ENCODE measurements at places on chromosomes 5 and 9.

DNA sequence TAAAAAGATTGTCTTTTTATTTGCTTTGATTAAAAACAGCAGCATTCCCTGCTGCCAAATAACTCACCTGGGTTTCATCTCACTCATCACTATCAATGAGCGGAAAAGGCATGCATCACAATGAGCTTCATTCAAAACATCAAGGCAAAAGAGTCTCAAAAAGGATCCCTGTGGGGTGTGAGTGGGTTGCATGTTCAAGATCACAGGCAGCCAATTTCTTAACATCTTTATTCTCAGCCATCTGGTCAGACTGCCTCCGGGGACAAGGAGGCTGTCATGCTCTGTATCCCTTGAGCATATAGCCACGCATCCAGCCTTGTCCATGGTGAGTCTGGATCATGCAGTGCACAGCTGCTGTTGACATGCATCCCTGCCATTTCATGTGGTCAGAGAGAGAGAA, 117.1 kb downstream of the ICE1 start:
- no peak for DNase-seq

DNA sequence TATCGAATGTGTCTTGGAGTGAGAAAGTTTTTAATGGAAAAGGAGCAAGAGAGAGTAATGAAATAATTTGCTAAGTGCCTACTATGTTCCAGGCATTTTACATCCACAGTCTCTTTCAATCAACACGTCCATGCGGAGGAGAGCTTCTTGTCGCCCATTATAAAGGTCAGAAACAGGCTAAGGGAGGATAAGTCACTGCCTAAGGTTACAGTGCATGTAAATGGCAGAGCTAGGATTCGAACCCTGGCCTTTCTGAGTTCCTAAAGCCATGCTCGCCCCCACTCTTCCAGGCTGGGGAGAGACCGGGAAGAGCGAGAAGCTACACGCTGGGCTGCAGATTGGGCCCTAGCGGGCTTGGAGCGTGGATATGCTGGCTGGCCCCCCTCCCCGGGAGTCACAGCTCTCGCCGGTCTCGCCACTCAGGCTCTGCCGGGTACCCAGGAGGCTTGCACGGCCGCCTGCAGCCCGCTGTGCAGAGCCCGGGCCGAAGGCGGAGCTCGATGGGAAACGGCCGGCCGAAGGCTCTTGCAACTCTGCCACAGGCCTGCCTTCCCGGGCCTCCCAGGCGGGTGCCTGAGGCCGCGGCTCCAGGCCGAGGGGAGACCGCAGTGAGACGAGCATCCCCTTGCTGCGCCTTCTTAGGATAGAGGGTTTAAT, 775 bp upstream of the LHX2 start:
- no peak for DNase-seq

DNA sequence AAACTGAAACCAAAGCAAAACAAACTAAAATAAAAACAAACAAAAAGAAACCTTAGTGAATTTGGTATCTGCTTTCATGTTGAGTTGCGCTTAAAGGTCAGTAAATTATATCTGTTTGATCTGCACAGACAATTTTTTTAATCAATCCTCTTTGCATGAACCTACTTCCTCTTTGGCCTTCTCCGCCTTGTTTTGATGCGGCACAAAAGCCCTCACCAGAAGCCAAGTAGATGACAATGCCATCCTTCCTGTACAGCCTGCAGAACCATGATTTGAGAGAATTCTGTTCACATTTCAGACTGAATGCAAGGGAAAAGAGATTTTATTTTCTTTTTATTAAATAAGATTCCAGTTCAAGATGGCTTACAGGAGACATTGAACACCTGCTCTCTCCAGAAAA, 473.6 kb upstream of the FTMT start:
- DNase-seq, result no peak

GRCh38 chr9:87256973-87257372, 240.7 kb upstream of the DAPK1 start:
- DNase-seq, result no peak

- no peak for DNase-seq
These were observed 296.8 kb downstream of the ICE1 start for GRCh38 chr5:5719292-5719691.

GRCh38 chr9:72334658-72335337, 30.2 kb downstream of the ZFAND5 start:
- no peak for DNase-seq

DNA sequence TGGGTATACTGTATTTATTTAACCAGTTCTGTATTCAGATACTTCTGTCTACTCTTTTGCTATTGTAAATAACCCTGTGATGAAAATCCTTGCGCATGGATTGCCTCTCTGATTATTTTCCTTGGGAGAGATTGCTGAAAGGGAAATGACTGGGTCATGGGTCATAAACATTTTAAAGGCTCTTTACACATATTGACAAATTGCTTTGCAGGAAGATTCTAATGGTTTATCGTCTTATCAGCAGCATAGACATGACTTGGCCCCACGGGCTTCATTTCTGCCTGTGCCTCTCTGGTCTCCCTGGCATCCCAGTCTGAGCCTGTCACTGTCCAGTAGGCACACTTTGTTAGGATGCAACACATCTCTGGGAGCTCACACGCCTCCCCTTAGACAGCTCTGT, 52.3 kb downstream of the RGS3 start:
- DNase-seq, result no peak

GRCh38 chr5:16315501-16315900, 135.9 kb upstream of the MARCHF11 start:
- DNase-seq, result no peak

- DNase-seq, result no peak
These were observed 10.5 kb downstream of the FAM81B start for GRCh38 chr5:95401626-95402025.

- no peak for DNase-seq
These were observed 57.3 kb downstream of the MED10 start for GRCh38 chr5:6321078-6321477.

DNA sequence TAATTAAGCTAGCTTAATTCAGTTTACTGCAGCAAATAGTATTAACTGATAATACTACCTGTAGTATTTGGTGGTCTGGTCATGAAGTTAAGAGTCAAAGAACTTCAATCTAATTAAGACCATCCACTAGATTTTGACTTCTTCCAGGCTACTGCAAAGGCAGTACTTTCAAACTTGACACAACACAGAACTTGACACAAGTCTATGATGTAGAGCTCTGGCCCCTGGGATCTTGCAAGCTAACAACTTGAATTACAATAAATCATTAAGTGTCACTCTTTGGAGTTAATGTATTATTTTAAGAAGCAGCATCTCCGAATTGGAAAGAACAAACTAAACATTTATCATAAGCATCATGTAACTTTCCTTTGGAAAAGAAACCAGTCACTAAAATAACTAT, 40.9 kb downstream of the UIMC1 start:
- no peak for DNase-seq

DNA sequence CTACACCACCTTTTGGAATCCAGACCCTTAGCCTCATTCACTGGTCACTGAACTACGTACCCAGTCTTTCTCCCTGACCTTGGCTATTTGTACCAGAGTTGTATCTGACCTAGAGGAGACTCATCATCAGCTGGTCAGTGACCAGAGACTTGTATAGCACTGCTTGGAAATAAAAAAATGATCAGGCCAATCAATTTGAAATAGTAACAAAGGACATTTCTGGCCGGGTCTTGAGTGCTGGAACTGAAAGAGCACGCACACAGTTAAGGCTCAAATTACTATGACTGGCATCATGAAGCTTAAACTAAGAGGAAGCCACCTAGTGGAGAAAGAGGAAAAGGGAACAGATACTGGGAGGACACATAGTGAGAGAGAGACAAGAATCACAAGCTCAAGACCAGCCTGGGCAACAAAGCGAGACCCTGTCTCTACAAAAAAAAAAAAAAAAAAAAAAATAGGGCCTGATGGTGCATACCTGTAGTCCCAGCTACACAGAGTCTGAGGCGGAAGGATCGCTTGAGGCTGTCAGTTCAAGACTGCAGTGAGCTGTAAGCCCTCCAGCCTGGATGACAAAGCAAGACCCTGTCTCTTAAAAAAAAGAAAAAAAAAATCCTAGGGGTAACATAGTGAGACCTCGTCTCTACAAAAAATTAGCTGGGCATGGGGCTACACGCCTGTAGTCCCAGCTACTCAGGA, 12.8 kb upstream of the SRP19 start:
- no peak for DNase-seq

GRCh38 chr9:134208310-134208841, 44.0 kb upstream of the RNU6ATAC start:
- no peak for DNase-seq

- no peak for DNase-seq
These were observed 62.2 kb upstream of the IRX2 start for GRCh38 chr5:2813678-2814077.

DNA sequence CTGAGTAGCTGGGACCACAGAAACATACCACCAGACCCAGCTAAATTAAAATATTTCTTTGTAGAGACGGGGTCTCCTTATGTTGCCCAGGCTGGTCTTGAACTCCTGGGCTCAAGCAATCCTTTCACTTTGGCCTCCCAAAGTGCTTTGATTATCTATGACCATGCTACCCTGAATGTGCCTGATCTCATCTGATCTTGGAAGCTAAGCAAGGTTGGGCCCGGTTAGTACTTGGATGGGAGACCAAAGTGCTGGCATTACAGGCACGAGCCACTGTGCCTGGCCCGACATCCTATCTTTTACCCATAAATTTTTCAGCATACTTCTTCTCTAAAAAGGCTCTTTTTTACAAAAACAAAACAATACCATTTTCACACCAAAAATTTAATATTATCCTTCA, 137.0 kb upstream of the LRRTM2 start:
- DNase-seq, result no peak

- DNase-seq, result no peak
These were observed 409.0 kb downstream of the GADD45G start for GRCh38 chr9:90013778-90014177.

DNA sequence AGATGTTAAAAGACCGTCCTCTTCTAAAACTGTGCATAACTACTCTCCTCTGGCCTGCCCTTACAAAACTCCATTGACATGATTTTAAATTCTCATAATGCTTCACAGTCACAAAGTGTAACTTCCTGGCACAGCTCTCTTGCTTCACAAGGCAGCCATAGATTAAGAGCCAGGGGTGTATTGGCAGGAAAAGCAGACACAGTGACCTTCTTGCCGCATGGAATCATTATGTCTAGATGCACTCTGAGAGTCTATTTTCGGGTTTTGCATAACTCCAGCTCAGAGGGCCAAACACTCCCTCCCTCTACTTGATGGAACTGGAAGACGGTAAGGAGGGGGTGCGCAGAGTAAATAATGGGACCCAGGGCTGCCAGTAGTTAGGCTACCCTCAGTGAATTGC, 110.1 kb downstream of the MARCHF3 start:
- no peak for DNase-seq

DNA sequence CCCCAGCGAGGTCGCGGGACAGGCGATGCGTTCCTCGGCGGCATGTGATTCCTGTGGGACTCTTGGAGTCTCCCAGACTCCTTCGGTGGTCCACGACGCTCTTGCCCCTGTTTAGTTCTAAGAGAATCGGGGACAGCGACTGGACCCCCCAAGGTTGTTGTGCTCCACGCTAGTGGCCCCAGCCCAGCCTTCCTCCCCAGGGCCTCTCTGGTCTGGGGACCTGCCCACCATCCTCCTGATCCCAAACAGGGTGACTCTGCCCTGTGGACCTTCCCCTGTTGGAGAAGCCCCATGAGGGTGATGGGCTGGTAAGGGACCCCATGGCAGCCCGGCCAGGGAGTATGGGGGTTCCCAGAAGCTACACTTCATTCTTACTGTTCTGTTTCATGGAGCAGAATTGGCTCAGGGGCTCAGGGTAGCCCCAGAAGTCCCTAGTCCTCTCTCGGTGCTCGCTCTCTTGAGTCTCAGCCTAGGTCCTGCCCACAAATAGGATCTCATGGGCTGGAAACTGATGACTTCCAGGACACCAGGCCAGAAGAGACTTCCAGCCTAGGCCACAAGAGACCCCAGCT, 880 bp downstream of the CARD19 start:
- DNase-seq, result peak; percentile 19

DNA sequence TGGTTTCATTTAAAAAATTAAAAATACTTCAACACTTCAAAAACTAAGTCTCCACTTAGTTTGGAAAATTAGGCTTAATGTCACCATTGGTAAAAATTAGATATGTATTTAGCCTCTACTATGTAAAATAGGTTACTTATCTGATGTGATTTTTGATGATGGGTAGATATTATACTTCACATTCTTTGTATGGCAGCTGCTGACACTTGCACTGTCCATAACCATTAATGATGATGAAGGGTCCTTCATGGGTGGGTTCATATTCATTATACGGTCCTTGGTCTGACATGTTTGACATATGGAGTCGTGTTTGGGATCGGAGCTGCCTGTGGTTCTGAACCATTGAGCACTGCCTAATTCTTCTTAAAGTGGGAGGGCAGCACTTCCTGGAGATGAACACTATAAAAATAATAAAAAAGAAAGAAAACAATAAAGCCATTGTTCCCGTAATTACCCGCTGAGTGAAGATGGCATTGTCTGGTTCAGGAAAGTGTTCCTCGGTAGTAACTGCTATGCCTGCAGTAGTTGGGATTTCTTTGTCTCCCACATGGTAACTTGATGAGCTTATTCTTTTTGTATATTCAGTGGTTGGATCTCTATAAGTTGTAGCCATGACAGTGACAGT, 2.2 kb downstream of the LRRTM2 start:
- no peak for DNase-seq

GRCh38 chr5:66122379-66123034, 21.6 kb upstream of the SREK1 start:
- no peak for DNase-seq

- no peak for DNase-seq
These were observed 8.4 kb downstream of the PTGES2 start for GRCh38 chr9:128118971-128119665.

DNA sequence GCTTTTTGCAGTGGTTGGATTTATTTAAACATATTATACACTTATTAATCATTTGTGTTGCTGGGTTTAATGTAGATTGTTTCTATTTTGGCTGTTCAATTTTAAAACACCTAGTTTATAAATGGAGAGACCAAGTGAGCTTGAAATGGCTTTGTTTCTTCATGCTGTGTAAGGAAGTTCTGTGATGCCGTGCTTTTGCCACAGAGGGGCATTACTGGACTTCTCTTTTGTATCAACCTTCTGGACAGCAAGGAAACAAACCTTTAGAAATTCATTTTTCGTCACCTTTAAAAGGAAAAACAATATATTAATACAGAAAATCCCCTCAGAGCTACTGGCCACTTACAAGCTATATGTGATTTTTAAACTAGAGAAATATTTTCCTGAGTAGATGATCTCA, 81.9 kb downstream of the DMRTA1 start:
- DNase-seq, result no peak

DNA sequence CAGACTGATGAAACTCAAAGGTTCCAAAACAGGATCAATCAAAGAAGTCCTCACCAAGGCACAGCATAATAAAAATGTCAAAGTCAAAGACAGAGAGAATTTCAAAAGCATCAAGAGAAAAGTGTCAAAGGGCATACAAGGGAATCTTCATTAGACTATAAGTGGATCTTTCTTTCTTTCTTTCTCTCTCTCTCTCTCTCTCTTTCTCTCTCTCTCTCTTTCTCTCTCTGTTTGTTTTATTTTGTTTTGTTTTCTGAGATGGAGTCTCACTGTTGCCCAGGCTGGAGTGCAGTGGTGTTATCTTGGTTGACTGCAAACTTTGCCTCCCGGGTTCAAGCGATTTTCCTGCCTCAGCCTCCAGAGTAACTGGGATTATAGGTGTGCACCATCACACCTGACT, 148.3 kb upstream of the CD180 start:
- no peak for DNase-seq

Measured in stimulated activated naive CD4-positive, alpha-beta T cell (primary cell).